ENCODE measurements at places on chromosomes 16 and 17.
A peak's percentile ranks its signal among the peaks of the same experiment; 100 is the strongest.

GRCh38 chr16:14510939-14511799 lies 118.9 kb downstream of the PARN start:
- no peak for DNase-seq

- no peak for DNase-seq
Measured at GRCh38 chr17:81095383-81095762, 60.4 kb downstream of the BAIAP2 start.

- no peak for DNase-seq
Measured at GRCh38 chr17:61284174-61284573, 115.5 kb upstream of the TBX2 start.

DNA sequence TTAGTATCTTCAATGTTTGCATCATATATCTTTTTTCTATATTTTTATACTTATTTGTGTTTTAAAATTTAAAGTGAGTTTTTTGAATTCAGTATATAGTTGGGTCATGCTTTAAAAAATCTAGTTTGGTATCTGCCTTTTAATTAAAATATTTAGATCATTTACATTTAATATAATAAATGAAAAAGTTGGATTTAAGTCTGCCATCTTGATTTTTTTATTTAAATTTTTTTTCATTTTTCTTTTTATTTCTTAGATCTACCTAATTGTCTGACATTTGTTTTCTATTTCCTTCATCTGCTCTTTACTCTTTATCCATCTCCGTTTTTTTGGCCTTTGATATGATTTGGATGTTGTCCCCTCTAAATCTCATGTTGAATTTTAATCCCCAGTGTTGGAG lies 50.0 kb upstream of the N4BP1 start:
- no peak for DNase-seq

DNA sequence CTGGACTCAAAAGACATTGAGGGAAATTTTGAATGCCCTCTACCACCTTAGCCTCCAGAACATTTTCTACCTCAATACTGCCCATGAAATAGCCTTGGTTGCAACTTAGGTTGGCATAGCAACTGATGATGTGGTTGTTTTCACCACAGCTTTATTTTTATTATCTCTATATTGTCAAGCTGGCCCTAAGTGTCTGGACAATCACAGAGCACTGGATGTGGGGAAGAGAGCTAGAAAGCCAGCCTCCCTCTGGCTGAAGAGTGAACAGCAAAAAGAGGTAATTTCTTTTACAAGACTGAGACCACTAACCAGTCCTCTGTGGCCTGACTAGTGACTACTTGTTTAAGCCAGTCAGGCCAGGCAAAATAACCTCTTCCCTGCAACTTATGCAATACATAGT lies 159.6 kb downstream of the HS3ST2 start:
- no peak for DNase-seq

GRCh38 chr17:13492737-13493122 lies 109.0 kb downstream of the HS3ST3A1 start:
- no peak for DNase-seq

DNA sequence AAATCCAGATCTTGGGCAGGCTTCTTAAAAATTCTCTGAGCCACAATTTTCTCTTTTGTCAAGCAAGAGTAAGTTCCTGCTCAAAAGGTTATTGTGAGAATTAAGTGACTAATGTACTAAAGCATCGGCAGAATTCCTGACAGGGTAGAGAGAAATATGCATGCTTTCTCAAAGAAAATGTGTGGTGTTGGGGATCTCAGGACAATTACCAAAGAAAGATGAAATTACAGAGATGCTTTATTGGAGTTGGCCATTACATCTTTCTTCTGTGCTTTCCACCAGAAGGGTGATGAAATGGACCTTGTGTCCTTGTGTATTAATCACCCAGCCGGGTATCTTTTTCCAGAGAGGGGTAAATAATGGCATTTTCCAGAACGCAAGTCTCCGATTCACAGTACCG lies 1.7 kb upstream of the USP43 start:
- no peak for DNase-seq

DNA sequence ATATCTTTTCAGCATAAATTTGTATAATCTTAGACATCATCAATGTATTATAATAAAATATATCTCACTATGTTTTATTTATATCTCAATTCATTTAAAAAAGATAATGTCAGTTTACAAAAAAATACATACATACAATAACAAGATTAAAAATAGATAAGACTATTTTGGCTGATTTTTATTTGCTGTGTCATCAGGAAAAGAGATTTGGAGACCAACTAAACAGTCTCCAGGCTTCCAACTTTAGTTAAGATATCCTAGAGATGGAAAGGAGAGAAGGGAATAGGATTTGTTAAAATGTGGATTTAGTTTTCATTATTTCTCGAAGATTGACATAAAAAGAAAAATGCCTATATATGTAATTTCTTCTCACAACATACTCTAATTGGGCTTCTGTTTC lies 433.8 kb upstream of the TOM1L1 start:
- DNase-seq, result no peak

DNA sequence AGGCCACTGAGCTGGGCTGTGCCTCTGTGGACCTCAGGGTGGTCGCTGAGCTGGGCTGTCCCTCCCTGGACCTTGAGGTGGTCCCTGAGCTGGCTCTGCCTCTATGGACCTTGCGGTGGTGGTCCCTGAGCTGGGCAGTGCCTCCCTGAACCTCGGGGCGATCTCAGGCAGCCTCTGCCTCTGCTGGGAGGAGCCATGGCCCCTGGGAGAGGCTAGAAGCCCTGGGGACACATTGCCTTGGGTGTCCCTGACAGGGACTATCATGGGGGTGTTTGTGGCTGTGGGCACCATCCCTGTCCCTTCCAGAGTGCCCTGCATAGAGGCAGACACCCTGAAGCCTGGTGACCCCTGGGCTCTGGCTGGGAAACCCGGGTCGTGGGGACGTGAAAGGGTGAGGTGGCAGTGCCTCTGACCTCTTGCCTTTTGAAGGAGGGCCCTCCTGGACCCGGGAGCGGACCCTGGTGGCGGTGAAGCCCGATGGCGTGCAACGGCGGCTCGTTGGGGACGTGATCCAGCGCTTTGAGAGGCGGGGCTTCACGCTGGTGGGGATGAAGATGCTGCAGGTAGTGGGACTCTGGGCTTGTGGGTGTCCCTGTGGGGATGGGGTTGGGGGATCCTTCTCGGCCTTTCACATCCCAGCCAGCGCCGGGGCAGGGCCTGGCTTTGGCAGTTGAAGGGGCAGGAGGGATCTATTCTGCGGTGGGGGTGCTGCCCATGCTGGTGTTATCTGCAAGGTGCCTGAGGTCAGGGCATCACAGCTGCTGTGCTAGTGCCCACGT lies 1.8 kb downstream of the NME4 start:
- DNase-seq, result no peak

DNA sequence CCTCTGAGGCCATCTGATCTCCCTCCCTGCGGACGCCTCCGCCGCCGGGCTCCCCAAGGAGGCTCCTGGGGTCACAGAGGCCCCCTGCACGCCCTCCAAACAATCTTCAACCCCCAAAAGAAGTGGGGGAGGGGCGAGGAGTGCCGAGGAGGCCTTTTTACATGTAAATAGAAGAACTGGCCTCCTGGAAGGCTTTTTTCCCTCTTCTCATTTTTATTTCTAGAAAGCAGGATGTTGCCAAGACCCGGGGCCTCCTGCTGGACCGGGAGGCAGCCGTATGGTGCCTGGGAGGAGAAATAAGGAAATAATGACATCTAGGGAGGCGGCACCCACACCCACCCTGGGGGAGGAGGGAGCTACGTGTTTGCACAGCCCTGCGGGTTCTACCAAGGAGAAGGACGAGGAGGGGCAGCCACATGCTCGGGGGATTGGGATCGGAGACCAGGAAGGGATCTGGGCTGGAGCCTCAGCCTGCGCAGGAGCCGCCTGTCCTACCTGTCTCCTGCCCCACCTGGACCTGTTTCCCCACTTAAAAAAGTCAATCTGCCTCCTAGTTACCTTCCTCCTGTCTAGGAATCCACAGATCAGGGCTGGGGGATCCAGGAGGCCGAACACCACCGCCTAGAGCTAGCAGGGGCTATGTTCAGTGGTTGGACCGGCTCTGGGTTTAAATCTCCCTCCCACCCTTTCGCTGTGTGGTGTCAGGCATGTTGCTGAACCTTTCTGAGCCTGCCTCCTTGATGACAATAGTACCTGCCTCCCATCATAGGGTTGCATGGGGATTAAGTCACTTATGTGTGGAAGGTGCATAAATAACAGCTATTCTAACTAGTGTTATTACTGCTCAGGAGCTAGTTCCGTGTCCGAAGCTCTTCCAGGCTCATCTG lies 175.7 kb upstream of the GSE1 start:
- no peak for DNase-seq

DNA sequence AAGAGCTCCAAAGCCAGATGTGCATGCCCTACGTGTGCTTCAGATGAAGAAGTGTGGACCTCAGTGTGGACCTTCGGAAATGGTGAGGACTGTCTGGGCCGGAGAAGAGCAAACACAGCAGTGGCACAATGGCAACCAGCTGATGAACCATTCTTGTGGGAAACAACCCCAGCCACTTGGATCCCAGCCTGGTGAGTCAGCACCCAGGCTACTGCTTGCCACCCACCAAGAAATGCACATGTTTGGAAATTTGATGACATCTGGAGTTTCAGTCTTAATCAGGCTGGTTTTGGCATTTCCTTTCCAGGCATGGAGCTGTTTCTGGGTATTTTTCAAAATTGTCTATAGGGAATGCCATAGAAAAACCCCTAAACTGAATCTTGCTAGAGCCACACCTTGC lies 42.7 kb downstream of the DYNLRB2 start:
- DNase-seq, result no peak

- no peak for DNase-seq
Measured at GRCh38 chr17:33233811-33234177, 59.3 kb downstream of the ASIC2 start.

DNA sequence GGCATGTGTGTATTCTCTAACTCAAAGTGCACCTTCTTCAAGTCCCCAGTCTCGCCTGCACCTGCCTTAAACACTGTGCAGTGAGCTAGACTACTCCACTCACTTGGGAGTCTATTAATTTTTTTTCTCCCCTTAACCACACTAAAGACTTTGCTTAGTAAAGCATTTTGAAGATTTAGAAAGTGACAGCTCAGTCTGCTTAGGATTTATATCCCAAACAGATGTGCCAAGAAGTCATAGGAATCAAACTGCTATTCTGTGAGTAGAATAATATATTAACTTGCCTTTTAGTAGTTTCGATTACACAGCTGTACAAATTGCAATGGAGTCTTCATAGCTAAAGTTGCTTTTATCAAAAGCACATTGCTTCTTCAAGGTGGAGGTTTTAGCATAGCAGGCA lies 47.2 kb upstream of the MED13 start:
- no peak for DNase-seq

DNA sequence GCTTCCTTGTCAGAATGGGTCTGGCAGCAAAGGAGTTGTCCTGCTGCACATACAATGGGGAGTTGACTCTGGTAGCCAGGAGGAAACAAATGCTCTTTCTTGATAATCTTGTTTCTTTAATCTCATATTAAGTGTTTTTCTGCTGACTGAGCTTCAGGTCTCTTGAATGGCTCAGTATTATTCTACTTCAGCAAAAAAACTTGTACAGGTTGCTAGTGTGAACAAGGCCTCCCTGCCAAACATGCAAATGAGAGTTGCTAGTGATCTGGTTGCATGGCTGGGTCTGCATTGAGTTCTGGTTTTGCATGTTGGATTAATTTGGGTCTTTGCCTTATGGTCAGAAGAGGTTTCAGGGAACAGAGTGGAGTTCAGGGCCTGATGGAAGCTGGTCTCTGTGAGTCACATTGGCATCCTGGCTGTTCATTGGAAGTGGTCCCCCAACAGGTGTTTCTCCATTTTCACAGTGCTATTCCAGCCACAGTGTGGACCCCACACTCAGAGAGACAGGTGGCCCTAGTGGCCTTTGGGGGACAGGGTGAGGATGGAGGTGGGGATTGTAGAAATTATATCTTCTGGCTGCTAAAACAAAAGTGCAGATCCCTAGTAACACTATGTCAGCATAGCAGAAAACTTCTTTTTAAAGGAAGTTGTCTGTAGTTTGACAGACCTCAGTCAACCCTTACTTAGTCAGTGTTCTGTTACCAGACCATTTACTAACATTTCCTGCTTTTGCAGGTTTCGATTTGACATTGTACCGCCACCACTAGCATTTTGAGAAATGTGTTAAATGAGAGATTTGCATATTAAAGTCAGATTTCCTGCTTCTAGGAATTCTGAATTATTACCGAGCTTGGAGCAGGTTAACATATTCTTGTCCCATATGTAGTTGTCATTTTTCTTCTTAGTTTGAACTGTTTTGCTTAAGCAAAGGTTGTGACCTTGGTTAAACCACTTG lies 47.1 kb downstream of the EPN2 start:
- DNase-seq, result no peak

GRCh38 chr16:70713342-70713741 lies 27.5 kb upstream of the MTSS2 start:
- no peak for DNase-seq

GRCh38 chr16:86459266-86459665 lies 51.1 kb upstream of the FOXF1 start:
- DNase-seq, result no peak

GRCh38 chr17:73533781-73534180 lies 110.5 kb downstream of the SDK2 start:
- DNase-seq, result no peak

DNA sequence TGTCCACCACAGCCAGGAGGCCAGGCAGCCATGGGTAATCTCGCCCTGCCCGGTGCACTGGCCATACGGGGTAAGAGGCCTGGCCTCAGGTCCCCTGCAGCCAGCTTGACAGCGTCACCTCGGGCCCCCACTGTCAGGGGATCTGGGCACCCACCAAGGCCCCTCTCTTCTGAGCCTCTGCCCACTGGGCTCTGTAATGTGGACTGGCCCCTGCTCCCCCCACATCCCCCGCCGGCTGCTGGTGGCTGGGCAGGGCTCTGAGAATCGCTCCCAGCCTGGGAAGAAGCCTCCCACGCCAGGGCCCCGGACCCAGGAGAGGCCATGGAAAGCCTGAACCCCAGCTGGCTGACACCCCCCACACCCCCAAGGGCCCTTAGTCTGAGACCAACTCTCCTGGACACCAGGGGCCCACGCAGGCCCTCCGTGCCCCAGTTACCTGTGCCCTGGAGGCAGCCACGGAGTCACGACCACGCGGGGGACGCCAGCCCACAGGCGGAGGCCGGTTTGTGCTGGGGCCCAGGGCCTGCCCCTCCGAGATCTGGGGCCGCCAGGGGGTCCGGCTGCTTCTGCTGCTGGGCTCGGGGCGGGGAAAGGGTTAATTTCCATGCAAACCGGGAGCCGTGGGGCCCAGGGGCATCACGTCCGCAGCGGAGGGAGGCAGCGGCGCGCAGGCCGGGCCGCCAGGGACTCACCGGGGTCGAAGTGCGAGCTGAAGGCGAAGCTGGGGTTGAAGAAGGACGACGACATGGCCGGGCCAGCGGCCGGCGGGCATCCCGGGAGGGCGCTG lies at the start of gene PVALEF:
Gene PVALEF, plus strand, starts transcription at position 262 of the 787 bp plus-strand sequence. CDS start 15,720 bp downstream, outside the sequence.
- peak; percentile 50 for DNase-seq

- no peak for DNase-seq
Measured at GRCh38 chr16:86245351-86245750, 265.0 kb upstream of the FOXF1 start.

DNA sequence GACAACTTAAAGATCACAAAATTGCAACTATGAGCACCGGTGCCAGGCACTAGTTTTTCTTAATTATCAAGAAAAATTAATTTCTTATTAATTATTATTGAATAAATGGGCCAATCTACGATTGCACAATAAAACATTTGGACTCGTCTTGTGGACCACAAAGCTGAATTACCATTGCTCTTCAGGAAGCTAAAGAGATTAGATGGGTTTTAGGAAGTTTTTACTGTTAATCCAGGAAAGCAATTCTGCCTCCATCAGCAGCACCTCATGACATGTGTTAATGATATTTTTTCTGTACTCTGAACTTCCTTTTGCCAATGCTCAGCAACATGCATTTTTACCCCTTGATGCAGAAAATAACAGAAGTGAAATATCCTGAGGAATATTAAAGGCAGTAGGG lies 37.9 kb downstream of the HS3ST3A1 start:
- DNase-seq, result no peak

All from dorsolateral prefrontal cortex (tissue), 122 donors.